ENCODE measurements at places on chromosomes 12 and 14.

DNA sequence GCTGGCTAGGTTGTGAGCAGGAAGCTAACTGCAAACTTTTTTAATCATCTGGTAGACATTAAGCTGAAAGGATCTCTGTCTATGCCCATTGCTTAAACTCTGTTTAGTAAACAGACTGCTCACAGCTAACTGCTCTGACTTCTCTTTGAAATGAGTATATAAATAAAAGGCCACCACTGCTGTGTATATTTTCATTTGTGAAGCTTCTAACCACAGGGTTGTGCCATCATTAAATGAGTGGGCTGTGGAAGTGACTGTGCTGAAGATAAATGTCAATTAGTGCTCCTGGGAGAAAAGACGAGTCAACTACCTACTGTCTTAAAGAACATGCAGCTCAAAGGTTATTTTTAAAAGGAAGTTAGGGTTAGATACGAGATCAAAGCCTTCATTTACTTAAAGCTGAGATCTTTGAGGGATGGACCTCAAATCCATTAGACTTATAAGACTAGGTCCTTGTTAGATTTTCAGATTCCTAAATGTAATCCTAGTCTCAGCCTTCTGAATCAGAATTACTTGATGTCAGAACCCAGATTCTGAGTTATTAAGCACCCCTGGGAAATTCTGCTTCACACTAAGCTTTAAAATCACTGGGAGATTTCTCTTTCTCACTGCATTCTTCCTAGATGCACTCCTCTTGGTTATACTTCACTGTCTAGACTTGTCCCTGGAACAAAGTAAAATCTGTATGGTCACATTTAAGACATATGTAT, 213.1 kb upstream of the FLRT2 start:
- no peak for DNase-seq

- DNase-seq, result no peak
Observed at GRCh38 chr14:79465651-79466050, 745.7 kb downstream of the DIO2 start.

GRCh38 chr14:54792288-54792687, 110.3 kb downstream of the GCH1 start:
- DNase-seq, result no peak

DNA sequence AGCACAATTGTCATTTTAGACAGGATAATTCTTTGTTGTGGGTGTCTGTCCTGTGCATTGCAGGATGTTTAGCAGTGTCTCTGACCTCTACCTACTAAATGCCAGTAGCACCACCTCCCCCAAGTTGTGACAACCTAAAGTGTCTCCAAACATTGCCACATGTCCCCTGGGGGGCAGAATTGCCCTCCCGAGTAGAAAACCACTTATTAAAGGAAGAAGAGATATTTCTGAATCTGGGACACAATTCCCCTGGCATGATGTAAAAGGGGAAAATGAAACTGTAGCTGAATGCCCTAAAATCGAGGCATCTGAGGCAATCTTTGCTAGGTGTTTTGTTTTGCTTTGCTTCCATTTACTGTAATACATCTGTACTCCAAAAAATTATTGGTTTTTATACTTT, 116.8 kb upstream of the NAP1L1 start:
- no peak for DNase-seq

DNA sequence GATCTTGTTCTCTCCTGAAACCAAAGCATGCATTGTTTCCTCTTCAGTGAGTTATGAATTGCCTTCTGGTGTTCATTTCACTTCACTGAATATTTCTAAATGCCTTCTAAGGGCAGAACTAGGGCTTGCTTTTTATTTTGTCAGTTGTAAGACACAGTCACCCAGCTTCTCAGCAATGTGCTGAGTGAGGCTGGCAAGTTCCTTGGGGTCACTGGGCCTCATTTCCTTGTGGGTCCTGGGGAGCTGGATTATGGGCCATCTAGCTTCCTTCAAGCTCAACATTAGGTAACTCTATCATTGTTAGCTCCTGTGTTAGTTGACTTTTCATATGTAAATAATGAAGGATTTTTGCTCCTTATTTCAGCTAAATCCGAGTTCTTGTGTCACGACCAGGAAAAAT, 13.8 kb downstream of the ASCL4 start:
- no peak for DNase-seq

GRCh38 chr14:94473666-94474410, 2.2 kb downstream of the SERPINA9 start:
- no peak for DNase-seq

- DNase-seq, result no peak
Observed at GRCh38 chr12:120771097-120771496, 45.5 kb downstream of the ACADS start.

GRCh38 chr12:28536088-28536487, 345.8 kb downstream of the CCDC91 start:
- DNase-seq, result no peak

DNA sequence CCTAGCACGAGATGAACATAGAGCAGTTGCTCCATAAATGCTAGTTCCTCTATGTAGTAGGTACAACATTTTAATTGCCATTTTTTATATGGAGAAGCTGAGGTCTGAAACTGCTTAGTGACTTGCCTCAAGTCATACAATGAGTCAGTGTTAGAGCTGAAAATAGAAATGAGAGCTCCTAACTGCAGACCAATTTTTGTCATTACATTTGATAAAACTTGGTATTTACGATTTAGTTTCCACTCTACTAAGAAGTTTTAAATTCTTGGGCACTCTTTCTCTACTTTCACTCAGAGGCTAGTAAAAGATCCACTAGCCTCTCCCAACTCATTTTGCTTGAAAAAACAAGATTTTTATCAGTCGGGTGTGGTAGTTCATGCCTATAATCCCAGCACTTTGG, 8.1 kb upstream of the TMED10 start:
- DNase-seq, result no peak

- no peak for DNase-seq
Observed at GRCh38 chr14:94547151-94547680, 14.0 kb upstream of the SERPINA4 start.

- DNase-seq, result no peak
Observed at GRCh38 chr12:66072135-66072534, 58.4 kb downstream of the LLPH start.

- no peak for DNase-seq
Observed at GRCh38 chr14:33280646-33281045, 342.0 kb downstream of the NPAS3 start.

GRCh38 chr14:23094666-23095195, at the start of gene ACIN1:
ACIN1 (minus strand) TSS chr14:23095136; CDS start chr14:23095112, 24 bp downstream.
- peak; percentile 71 for DNase-seq

DNA sequence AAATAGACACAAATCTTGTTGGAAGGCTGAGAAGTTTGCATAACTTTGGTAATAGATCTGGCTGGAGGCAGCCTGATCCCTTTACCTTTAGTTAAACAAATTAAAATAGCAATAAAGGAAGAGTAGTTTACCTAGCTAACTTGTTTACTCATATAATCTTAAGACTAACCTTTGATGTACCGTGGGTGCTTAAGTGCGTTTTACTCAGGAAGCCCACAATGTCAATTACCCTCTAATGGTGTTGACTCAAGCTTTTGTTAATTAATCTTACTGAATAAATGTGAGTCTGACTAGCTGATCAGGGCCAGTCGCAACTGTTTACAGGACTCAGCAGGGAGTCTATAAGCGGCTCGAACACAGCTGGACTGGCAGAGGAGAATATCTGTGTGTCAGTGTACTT, 51.5 kb downstream of the FAR2 start:
- no peak for DNase-seq

GRCh38 chr12:31260840-31261239, 65.1 kb downstream of the SINHCAF start:
- DNase-seq, result no peak

DNA sequence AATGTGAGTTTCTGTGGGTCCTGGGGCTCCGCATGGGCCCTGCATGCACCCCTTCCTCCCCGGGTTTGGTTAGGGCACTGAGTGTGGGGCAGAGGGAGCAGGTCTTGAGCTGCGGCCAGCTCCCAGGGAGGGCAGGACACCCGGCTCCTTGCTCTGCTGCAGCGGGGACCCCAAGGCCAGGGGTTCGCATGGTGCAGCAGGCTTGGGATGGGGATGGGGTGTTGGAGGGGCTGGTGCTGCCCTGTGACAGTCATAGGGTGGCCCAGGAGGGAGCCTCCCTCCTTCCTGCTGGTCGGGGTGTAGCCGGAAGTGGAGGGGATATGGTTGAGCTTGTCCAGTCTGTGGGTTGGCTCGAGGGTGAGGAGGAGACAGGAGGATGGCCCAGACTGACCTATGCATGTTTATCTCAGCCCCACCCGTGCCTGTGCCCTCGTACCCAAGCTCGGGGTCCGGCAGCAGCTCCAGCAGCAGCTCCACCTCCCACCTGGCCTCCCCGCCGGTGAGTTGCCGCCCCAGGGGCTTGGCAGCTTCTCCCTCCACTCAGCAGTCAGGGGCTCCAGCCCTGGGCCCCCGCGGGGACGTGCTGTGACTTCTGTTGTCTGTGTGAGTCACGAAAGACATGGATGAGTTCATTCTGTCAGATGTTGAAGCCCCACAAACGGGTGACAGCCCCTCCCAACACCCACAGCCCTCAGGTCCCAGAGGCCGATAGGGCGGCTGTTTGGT, 16.0 kb downstream of the ULK1 start:
- no peak for DNase-seq

DNA sequence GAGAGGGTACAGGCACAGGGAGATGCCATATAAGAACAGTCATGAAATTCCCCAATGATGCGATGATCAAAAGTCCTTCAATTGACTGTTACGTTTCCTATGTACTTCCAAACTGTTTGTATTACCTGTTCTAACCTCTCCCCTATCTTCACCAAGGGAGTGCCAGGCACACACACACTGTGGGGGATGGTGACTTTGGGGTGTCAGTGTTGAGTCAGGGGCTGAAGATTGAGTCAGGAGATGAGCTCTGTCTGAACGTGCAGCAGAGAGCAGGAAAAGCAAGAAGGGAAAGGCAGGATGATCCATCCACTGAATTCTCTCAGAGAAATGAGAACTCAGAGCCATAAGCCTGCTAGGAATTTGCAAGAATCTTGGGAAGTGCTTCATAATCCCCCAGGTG, 153.4 kb downstream of the EFCAB11 start:
- DNase-seq, result no peak

DNA sequence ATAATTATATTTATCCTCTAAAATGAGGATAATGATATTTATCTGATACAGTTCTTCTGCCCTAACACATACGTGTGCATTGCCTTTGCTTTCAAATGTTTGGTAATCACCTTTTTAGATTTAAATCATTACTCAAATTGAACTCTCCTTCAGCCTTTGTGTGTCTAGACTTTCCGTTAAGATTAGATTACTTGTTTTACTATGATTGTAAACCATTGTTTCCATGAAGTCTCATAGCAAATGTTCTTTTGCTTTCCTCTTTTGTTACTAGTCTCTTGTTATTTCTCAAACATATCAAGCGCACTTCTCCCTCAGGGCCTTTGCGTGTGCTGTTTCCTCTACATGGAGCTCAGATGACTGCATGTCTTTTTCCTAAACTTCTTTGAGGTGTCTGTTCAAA, 63.7 kb downstream of the ETV6 start:
- DNase-seq, result no peak

DNA sequence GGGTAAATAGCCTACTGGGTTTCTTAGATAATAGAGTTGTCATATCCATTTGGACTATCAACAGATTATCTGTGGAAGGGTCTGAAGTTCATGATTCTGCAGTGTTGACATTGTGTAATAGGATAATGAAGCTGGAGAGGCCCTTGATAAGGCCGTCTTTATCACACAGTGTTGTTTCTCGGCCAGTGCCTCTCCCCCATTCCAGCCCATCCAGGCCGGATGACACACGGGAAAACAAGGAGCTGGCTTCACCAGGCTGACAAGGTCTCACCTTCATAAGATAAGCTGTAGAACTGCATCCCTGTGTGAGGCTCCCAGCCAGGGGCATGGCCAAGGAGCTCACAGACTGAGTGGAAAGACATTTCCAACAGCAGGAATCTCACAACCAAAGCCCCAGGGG, 8.7 kb upstream of the EML1 start:
- no peak for DNase-seq

GRCh38 chr14:96206461-96206860, 1.8 kb downstream of the BDKRB2 start:
- DNase-seq, result no peak

DNA sequence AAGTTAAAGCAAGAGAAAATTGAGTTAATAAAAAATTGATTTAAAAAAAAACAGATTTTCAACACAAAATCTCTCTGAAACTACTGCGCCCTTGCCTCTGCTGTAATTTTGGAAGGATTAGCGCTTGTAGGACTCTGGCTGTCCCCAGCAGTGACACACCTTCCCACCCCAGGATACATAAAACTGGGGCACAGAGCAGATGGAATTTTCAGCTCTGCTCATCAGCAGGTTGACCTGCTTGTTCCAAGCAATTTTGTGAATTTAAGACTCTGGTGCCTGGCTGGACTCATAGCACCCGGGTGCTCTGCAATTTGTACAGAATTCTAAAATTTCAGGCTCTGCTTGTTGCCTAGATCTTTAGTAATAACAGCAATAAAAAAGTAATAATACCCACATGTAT, 257.8 kb upstream of the GARIN6 start:
- no peak for DNase-seq

DNA sequence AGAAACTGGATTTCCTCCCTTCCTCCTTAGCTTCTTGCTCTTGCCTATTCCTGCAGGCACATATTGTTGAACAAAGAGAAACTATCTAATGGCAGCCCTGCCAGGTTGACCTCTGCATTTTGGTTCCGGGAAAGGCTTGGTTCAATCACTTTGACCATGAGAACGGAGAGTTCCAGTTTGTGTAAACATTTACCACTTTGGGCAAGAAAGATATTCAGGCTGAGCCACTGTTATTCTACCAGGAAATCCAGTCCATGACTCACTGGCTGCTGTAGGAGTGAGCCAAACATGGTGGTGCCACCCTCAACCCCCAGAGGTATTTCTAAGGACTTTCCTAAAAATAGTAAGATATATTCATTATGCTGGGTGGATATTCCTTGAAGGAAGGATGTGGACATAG, 242.2 kb upstream of the OR4E1 start:
- no peak for DNase-seq

DNA sequence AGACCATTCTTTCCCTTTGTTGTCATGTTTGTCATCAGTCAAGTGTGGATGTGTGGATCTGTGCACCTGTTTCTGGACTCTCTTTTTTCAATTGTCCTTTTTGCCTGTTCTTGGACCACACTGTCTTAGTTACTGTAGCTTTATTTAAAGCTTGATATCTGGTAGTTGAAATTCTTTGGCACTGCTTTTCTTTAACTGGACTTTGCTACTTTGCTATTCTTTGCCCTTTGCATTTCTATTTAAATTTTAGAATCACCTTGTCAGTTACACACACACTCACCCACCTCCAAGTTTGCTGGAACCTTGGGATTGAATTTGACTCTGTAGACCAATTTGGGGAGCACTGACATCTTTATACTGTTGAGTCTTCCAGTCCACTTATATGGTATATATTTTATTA, 61.5 kb downstream of the VRK1 start:
- DNase-seq, result no peak

GRCh38 chr12:113537751-113538087, 66.0 kb upstream of the LHX5 start:
- peak; percentile 5 for DNase-seq

GRCh38 chr12:90489141-90489540, 465.8 kb downstream of the CCER1 start:
- no peak for DNase-seq

GRCh38 chr12:90801776-90802175, 153.2 kb downstream of the CCER1 start:
- DNase-seq, result no peak
